ENCODE measurements at places on chromosomes 7 and 10. TPM values are rescaled to one million over a fixed set of nuclear protein-coding genes. Genes with fewer than 3 reads are reported as not detected.

GRCh38 chr7:113158756-113159155, 40.4 kb upstream of the SMIM30 start:
- ATAC-seq = no peak

- no peak for ATAC-seq
These were observed 30.9 kb downstream of the DNAJB12 start for GRCh38 chr10:72323771-72324191.

DNA sequence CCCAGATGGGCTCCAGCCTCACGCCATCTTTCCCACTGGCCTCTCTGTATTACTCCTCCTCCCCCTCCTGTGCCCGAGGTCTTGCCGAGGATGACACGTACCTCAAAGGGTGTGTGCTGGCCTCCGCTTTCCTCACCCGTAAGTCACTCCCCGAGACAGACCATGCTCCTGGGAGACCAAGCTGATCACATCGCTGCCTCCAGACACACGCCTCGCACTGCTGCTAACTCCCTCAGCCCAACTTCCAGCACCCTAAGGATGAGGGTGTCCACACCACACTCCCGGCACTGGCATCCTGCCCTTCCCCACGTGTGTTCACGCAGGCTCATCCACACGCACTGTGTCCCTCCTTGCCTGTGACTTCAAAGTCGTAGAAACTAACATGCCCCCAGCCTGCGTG, 24.0 kb downstream of the MAD1L1 start:
- ATAC-seq = no peak

DNA sequence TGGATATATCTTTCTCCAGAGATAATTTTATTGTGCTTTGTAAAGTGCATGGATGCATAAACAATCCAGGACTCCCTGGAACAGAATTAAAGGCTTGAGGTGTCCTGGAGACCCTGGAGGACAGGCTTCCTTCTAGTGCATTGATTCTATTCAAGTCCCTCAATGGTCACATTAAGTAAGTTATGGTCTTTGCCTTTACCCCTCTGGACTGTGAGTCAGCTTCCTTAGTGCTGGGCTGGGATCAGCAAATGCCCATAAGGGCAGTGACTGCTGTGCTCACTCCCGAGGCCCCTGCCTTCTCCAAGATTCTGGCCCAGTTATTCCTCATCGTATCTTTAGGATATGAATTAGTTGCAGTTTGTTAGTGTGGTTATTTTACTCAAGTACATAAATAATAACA, 178.7 kb upstream of the PRSS58 start:
- ATAC-seq = no peak

- ATAC-seq = peak; percentile 59
These were observed at the start of gene HDAC9 for GRCh38 chr7:18495412-18496340. HDAC9 (plus strand) TSS chr7:18495749; CDS start chr7:18496303, 554 bp downstream.

DNA sequence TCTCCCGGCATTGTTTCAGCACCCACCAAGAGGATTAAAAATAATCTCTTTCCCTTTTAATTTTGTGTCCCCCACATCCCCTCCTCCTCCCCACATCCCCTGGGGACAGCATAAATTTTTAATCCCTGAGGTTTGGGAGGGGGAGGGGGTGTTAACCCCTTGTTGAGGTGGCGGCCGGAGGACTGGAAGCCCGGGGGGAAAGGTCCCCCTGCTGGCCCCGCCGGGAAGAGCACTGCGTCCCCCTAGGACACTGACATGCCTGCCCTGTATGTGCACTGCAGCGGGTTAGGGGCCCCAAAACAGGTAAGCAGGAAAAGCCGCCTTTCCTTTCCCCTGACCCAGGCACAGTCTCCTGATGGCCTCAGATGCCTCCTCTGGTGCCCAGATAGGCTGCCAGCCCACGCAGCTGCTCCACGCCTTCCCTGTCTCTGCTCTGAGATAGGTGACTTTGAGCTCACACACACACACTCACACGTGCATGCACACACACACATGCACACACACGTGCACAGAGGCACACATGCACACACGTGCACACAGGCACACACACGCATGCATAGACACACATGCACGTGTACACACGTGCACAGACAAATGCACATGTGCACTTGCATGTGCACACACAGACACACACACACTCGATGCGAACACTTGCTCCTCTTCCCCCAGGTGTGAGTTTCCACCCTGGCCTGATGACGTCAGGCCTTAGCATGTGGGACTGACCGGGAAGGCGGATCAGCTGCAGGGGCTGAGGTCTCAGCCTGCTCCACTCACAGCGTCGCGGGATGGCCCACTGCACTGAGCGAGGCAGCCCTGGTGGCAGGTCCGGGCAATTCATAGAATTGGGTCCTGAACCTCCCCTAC, 12.3 kb downstream of the CNPY1 start:
- peak; percentile 31 for ATAC-seq

GRCh38 chr7:70353946-70354335, 755.7 kb downstream of the AUTS2 start:
- ATAC-seq = no peak

DNA sequence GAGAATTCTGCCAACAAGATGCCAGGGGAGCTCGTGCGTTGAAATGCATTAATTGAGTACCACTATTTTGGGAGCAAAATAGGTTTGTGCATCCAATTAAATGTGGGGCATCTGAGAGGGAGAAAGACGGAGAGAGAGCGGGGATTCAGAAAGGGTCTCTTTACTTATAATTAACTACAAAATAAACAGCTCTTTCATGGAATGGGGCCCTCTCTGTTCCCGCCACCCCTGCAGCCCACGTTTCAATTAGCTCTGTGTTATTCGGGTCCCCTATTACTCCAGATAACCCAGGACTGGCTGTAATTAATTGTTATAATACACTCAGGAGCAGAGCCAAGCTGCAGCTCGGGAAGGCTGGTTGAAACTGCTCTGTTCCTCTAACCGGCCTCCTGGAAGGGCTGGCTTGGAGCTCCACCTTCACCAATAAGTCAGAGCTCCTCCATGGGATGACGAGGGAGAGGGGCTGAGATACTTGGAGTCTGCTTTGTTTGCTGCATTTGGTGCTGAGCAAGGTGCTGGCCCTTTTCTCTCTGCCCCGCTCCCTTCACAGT, 67.8 kb downstream of the CARD11 start:
- no peak for ATAC-seq

GRCh38 chr10:128884496-128885072, 582.5 kb upstream of the MGMT start:
- ATAC-seq = no peak

GRCh38 chr7:94431176-94431575, 36.5 kb downstream of the COL1A2 start:
- ATAC-seq = no peak

GRCh38 chr7:111137296-111138192, 46.6 kb downstream of the LRRN3 start:
- peak; percentile 87 for ATAC-seq

GRCh38 chr7:24432677-24433076, 140.6 kb upstream of the PALS2 start:
- ATAC-seq = no peak

DNA sequence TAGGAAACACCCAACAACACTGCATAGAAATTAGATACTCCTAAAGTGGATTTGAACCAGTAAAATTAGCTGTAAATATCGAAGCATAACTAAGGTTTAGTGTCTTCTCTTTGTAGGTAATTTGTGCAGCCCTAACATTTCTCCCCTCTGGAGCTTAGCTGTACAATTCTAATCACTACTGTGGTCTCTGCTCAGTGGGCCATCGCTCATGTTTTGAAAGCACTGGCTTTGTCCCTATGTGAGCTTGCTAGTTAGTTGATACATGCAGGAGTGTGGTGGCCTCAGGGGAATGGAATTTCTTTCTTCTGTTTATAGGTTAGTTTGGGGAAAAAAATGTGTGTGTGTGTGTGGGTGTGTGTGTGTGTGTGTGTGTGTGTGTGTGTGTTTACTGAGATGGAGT, 373.1 kb downstream of the DPP6 start:
- no peak for ATAC-seq

- ATAC-seq = no peak
These were observed 3.0 kb downstream of the PCLO start for GRCh38 chr7:83159731-83160130.

DNA sequence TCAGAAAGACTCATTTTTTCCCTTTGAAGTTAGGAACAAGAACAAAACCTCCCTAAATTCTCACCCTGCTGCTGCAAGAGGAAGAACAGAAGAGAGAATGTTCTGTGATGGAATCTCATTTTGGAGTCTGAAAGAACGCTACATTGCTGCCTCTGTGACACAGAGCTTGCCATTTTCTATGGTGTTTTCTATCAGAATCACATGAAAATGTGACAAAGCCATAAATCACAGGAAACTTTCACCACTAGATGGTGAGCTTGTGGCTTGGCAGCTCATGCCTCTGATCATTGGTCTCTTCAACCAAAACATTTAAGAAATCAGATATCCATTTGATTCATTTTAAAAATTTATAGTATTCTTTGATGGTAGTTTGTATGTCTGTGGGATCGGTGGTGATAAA, 82.9 kb downstream of the CADPS2 start:
- ATAC-seq = no peak

DNA sequence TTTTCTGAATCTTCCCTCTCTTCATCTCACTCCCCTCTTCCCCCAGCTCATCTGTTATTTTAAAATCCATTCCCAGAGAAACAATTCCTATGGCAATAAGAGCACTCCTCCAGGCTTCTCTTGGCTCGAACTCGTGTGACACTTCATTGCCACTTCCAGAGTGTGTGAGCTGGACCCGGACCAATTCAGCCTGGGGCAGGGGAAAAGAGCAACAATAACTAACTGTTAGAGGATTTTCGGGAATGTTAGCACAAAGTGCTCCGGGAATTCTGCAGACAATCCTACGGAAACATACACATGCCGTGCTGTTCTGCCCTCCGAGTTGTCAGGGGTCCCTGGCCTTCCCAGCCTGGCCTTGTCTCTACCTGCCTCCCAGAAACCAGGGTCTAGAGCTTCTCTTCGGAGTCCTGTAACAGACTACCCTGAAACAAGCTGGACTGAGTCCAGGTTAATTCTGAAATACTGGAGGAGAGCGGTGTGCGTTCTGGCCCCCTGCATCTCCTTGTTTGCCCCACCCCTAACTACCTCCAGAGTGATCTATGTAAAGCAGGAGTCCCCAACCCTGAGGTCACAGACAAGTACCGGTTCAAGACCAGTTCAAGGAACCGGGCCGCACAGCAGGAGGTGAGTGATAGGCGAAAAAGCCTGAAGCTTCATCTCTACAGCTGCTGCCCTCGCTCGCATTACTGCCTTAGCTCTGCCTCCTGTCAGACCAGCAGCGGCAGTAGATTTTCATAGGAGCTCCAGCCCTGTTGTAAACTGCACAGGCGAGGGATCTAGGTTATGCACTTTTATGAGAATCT, 11.3 kb downstream of the COL26A1 start:
- ATAC-seq = no peak

DNA sequence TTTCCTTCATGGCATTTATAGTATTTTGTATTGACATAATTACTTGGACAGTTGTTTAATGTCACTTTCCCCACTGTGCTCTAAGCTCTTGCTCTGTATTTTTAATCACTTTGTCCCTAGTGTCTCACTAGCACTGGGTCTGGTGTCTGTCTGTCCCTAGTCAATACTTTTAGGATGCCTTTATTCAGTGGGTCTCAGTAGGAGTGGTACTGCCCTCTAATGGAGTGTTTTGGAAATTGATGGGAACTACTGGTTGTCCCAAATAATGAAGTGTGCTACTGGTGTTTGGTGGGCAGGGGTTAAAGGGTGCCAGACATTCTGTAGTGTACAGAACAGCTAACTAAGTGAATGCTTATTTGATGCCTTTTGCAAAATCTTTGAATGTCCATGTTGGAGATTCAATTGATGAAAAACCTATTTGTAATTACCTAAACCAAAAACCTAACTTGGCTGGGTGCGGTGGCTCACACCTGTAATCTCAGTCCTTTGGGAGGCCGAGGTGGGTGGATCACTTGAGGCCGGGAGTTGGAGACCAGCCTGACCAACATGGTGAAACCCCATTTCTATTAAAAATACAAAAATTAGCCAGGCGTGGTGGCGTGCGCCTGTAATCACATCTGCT, 33.3 kb downstream of the CDK14 start:
- peak; percentile 42 for ATAC-seq

DNA sequence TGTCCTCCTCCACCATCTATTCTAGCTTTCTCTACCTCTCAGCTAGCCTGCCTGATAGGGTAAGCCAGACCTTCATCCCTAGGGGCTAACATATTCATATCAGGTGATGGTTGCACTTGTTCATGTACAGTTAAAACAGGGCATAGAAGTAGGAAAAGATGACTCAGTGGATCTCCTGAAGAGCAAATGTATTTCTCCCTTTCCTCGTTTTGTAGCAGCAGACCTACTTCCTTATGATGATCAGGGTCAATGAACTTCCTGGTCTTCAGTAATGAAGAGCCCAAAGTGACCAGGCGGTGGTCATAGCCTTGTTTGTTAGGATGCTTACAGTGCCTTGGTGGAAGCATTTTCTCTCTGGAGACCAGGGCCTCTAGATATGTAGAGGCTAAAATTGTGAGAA, 6.3 kb downstream of the LIPJ start:
- ATAC-seq = no peak

GRCh38 chr10:44581996-44582395, 197.1 kb upstream of the CXCL12 start:
- ATAC-seq = no peak

DNA sequence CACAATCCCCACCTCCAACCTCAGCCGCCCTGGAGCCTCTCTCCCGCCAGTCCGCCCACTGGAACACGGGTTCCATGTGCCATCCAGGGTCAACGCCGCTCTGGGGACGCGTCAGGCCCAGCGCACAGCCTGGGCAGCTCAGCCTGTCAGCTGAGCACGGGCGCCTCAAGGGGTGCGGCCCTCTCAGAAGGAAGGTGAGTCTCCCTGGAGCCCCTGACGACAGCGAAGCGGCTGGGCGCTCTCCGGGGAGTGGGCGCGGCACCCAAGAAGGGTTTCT, 1.2 kb upstream of the SLC18A3 start:
- no peak for ATAC-seq

GRCh38 chr7:96330193-96330592, 8.3 kb upstream of the SLC25A13 start:
- ATAC-seq = no peak

- ATAC-seq = no peak
These were observed 2.1 kb upstream of the LRMDA start for GRCh38 chr10:75429159-75429827.

TEX47 gene
- not detected for total RNA-seq

GJC3 gene
- not detected for total RNA-seq

FAM237B gene
- total RNA-seq = not detected

SLC26A5 gene
- total RNA-seq = not detected

HPSE2 gene
- not detected for total RNA-seq

All from activated T-helper 17 cell treated with anti-CD3 and anti-CD28 coated beads, Interleukin-2, amount 50 U/mL, for 72 hours (primary cell).